Activated T-cell treated with anti-CD3 and anti-CD28 coated beads, Interleukin-2, amount 50 U/mL, for 72 hours (primary cell): ENCODE measurements at places on chromosomes 16 and 17. TPM values are rescaled to one million over a fixed set of nuclear protein-coding genes. Genes with fewer than 3 reads are reported as not detected.

HEATR9 gene
- total RNA-seq = 1.8 TPM

CIITA gene
- total RNA-seq = 3.1 TPM

ENPP7 gene
- total RNA-seq = not detected

C17orf113 gene
- 1.3 TPM for total RNA-seq

GRCh38 chr17:74960570-74961342 lies 11.8 kb downstream of the HID1 start:
- DNase-seq = peak; percentile 62

DNA sequence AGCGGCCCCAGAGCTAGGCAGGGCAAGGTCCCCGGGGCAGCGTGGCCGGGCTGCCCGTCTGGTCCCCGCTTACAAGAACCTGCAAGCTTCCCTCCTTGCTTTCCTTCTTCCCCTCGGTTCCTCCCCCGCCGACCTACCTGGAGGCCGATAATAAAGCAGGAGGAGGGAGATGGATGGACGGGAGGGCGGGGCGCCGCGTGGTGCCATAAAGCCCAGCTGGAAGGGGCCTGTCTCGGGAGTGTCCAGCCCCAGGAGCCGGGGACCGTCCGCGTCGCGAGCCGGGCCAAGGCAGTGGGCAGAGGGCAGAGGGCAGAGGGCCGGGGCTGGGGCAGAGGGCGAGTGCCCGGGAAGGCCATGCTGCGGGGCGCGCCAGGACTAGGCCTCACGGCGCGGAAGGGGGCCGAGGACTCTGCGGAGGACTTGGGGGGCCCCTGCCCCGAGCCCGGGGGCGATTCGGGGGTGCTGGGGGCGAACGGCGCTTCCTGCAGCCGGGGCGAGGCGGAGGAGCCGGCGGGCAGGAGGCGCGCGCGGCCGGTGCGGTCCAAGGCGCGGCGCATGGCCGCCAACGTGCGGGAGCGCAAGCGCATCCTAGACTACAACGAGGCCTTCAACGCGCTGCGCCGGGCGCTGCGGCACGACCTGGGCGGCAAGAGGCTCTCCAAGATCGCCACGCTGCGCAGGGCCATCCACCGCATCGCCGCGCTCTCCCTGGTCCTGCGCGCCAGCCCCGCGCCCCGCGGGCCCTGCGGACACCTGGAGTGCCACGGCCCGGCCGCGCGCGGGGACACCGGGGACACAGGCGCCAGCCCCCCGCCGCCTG lies at the start of gene BHLHA9:
TSS of gene BHLHA9 (plus strand) at position 235 of the 820 bp plus-strand sequence. CDS start at position 355, 120 bp downstream.
- DNase-seq = no peak

DNA sequence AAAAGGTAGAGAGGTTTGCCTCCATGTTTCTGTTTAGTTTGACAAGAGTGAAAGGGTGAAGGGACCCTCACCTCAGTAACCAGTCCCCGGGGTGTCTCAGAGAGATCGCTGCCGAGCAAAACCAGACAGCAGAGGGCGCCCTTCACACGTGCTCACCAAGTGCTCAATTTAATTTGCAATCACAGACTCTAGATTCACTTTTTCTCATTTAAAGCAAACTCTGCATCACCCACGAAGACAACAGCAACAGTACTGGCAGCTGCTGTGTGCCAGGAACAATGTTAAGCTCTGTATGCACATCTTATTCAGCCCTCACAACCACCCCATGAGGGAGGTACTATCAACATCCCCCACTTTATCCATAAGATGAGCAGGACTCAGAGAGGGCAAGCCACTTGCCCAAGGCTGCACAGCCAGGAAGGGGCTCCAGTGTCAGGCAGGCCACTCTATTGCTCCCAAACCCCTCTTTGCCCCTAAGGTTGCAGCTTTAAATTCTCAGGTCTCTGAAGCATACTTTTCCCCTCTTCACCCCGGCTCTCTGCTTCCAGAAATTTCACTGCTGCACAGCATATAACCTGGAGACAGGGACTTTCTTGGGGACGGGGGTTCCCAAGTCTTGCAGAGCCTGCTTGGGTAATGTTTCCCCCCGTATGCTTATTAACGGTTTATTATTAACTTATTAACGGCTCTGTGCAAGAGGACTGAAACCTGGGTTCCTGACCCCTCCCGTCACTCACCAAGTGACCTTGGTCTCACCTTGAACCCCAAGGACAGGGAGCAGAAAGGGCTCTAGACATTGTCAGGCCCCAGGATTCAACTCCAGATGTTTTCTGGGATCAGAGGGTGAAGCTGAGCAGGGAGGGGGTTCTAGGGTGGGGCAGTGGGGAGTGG lies 70.9 kb downstream of the CNGB1 start:
- DNase-seq = peak; percentile 82

DNA sequence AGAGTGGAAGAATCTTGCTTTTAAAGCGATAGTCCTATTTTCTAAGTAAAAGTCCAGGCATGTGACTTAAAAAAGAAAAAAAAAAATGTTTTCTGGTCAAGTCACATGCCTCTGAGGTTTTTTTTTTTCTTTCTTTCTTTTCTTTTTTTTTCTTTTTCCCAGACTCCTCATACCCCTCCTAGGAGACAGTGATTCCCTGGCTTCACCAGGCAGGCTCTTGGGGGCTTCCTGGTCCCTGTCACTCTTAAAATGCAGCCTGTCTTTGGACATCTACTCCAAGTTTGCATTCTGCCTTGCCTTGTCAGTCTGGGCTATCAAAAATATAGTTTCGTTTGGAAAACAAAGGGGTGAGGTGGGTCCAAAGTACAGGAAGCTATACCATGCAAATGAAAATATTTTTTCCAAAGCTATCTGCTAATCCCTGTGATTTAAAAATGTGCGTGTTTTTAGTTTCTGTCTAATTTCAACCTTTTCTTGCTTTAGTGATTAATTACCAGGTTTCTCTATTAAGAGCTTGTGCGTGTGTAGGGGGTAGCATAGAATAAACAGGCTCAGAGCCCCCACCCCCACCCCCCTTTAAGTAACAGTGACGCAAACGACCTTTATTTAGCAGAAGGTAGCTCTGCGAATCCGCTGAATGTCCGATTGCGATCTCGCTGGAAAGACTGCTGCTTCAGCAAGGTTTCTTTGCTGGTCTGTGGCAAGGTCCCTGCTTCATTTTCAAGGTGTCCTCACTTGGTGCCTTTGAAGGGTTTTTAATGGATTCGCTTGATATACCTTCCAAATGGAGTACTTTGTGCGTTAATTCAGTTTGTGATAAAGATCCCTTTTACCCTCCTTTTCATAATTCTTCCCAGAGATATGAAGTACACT lies 510.2 kb downstream of the WWOX start:
- no peak for DNase-seq

- no peak for DNase-seq
Observed at GRCh38 chr16:65989861-65990604, 376.5 kb upstream of the CDH5 start.

DNA sequence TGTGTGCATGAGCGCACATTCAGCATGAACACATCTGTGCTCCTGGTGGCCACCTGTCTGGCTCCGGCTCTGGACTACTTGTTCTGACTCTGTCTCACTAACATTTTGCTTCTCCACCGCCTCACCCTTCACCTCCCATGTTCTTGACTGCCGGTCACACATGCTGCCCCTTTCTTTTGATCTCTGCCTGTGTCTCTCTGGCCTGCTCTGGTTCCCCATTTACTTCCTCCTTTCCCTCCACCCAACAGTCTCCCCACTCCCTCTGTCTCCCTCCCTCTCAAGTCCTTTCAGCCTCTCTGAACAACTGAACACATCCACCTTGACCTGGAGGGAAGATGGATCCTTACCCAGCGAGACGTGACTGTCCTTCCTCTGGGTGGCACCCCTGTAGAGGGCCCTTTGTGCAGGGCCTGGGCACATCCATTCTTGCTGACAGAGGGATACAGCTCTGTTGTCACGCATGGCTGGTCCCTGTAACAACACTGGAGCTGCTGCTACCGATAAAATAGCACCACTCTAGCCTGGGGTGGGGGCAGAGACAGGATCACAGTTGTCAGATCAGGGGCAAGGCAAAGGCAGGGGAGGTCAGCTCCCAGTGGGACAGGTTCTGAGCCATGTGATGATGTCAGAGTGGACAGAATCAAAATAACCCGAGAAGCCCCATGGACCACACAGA lies 11.0 kb downstream of the ZSCAN32 start:
- no peak for DNase-seq
